ENCODE measurements at places on chromosomes 11 and 22.
A peak's percentile ranks its signal among the peaks of the same experiment; 100 is the strongest.

DNA sequence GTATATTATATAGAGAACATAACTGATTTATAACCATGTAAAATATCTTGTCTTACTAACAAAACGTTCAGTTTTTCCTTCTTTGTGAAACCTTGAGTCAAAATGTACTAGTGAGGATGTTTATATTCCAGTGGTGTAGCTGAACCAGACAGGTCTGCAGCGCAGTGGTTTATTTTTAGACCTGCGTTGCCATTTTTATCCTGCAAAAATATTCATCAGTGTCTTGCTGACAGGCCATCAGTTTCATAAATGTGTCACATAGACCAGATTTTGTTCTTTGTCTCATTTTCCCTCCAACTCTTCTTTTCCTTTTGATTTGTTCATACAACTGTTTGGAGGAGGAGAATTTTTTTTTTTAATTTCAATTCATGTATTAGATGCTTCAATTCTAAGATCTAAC lies 43.1 kb downstream of the HSD17B12 start:
- no peak for DNase-seq

DNA sequence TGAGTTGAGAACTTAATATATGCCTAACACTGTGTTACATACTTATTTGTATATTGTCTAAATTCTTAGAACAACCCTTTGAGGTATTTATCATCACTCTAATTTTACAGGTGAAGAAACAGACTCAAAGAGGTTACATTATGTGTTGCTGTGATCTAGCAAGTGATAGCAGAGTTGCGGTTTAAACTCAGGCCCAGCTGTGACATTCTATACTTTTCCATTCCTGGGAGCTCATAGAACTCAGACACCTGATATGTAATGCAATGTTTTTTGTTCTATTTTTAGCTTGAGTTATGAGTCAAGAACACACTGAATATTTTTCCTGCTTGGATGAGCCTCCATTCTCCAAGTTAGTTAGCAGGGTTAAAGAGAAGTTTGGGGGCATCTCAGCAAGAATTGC lies 449.7 kb upstream of the DDI1 start:
- no peak for DNase-seq

GRCh38 chr11:79694368-79694767 lies 253.5 kb upstream of the TENM4 start:
- DNase-seq: no peak

DNA sequence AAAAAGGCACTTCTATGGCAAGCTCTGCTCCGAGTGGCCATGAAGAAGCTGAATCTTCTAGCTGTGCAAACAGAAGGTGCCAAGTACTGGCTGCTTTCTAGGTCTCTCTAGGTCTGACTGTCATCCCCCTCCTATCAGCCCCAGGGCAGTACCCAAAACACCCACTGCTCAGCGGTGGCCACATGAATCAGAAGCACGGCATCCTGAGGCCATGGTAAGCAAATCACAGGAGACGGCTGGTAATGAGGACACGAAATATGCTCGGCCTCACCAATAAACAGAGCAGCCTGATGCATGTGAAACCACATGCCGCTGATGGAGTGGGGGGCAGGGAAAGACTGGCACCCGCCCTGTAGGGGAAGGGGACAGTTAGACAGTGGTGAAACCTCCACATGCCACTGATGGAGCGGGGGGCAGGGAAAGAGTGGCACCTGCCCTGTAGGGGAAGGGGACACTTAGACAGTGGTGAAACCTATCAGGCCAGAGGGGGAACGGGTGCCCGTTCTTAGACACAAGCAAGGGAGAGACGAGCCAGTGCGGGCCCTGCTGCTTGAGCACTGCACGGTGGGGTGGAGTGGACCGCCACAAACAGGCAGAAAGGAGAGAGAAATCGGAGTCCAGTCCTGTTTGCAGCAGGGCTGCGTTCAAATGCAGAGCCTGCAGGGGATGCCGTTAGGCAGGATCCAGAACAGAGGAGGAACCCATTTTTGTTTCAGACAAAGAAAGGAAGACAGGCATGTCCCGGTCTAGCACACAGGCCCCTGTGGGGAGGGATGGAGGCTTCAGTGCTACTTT lies 29.9 kb upstream of the MOB2 start:
- no peak for DNase-seq

DNA sequence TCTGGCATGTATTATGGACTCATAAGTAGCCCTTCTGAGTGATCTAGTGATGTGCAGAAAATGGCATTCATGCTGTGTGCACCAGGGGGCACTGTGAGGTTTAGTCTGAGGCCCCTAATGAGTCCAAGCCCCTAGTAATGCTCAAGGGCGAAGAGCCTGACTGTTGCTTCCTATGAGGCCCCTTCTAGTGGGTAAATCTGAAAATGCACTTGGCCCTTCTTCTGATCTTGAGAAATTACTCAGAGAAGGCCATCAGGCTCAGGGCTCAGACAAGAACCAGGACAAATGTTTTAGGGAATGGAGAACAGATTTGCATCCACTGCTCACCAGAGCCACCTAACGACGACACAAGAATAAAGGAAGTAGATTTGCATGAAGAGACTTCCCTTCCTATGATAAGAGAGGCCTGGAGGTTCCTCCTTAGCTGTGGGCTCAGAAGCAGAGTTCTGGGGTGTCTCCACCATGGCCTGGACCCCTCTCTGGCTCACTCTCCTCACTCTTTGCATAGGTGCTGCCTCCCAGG lies 75.8 kb downstream of the GGTLC2 start:
- DNase-seq: no peak

DNA sequence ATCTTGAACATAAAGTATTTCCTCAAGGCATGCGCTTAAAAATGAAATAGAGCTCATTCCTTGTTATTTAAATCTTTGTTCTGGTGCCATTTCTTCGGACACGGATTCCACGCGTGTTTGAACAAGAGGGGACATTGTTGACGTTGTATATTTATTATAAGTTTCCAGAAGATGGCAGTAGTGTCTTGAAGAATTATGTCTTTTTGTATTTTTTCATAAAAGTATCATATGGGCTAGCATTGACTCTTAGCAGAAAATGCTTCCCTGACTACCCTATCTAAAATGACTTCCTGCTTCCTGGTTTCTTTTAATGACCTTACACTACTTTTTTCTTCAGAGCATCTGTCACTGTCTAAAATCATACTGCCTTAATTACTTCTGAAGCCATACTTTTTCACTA lies 20.4 kb downstream of the BIRC2 start:
- no peak for DNase-seq

DNA sequence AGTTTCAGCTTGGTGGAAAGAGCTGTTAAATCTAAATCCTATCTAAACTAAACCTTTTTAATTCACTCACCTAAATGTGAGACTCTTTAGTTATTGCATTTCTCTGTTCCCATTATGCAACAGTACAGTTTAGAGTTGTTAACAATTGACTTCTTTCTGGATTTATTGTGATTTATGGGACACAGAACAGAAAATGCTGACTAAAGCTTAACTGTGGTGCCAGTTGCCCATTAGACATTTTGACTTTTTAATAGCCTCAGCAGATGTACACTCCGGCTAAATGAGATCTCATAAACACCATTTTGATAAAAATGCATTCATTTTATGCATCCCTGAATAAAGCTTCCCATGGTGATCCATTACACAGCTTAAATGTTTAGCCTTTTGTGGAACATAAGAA lies 356.6 kb downstream of the CASP12 start:
- DNase-seq: no peak

DNA sequence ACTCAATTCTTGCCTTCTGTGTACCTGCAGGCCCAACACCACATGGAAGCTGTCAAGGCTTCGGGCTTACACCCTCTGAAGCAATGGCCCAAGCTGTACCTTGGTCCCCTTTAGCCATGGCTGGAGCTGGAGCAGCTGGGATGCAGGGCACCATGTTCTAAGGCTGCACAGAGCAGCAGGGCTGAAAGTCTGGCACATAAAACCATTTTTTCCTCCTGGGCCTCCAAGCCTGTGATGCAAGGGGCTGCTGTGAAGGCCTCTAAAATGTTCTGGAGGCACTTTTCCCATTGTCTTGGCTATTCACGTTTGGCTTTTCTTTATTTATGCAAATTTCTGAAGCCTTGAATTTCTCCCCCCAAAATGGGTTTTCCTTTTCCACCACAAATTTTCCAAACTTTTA lies 102.1 kb upstream of the SLC5A12 start:
- no peak for DNase-seq

DNA sequence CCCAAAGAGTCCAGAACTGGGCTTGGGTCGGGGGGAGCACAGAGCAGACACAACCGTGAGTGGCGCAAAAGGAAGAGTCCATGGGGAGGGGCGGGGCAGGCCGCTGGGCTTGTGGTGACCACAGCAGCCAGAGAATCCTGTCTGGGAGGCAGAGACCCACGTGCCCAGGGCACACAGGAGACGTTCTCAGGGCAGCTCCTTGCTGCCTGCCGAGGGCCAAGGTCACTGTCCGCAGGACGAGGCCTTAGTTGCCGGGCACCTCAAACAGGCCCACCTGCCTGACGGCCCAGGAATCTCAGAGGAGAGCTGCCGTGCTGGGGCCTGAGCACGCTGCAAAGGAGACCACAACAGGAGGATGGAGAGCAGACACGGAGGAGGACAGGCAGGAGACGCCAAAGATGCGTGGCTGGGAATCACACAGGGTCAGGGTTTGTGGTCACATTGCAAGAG lies 87.8 kb downstream of the MYEOV start:
- no peak for DNase-seq

- no peak for DNase-seq
Measured at GRCh38 chr11:84476581-84476980, 1150.6 kb downstream of the DLG2 start.

GRCh38 chr22:22959147-22959827 lies 71.7 kb downstream of the IGLL5 start:
- peak; percentile 74 for DNase-seq

GRCh38 chr22:27810609-27811151 lies 9.1 kb upstream of the MN1 start:
- DNase-seq: no peak

- no peak for DNase-seq
Measured at GRCh38 chr22:49976439-49977175, 16.0 kb downstream of the PIM3 start.

- DNase-seq: no peak
Measured at GRCh38 chr11:69958308-69958707, 119.8 kb upstream of the ANO1 start.
